Liver (tissue), 10 donors: ENCODE measurements at places on chromosomes 2 and 18. TPM values are rescaled to one million over a fixed set of nuclear protein-coding genes. Genes with fewer than 3 reads are reported as not detected.

The IAH1 gene
- 19.2 TPM for total RNA-seq

The C2orf92 gene
- 8.0 TPM for total RNA-seq

GRCh38 chr2:133417415-133417814 lies 150.8 kb downstream of the NCKAP5 start:
- no peak for DNase-seq

DNA sequence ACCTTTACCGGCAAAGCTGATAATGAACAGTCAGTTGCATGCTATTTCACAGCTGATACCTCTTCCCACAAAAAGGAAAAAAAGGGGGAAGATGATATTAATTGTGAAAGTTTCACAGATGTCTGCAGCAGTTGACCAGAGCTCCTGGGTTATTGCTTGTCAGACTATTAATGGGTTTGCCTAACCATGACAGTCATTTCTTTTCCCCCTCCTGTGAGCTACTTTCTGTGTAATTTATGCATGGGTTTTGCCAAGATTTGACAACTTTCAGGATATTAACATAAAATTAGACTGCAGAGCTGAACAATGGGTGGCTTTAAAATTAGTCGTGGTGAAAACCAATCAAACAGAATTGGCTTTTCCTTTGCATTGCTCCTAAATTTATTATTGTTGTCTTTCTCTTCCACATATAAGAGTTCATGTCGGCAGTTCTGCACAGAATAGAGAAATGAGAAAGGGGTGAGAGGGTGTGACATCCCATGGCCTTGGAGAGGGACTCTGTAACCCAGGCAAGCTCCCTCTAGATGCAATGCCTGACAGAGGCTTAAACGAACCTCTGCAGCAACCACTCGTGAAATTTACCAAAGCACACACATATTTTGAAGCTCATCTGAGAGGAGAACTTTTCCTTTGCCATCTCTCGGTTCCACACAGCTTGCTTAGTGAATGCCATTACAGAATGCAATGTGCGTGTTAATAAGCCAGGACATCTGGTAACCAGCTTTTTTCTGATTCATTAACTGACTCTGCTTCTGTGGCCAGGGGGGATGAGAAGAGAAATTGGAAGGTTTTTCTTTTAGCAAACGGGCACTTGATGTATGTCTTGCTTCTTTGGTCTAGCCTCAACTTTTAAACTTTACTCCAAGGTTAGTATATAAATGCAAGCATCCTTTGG lies 82.2 kb upstream of the ITGA4 start:
- no peak for DNase-seq

- no peak for DNase-seq
These were observed 215.6 kb downstream of the MTX2 start for GRCh38 chr2:176484838-176485237.

The ZRANB3 gene
- total RNA-seq: 7.2 TPM

The ITM2C gene
- 45.2 TPM for total RNA-seq

DNA sequence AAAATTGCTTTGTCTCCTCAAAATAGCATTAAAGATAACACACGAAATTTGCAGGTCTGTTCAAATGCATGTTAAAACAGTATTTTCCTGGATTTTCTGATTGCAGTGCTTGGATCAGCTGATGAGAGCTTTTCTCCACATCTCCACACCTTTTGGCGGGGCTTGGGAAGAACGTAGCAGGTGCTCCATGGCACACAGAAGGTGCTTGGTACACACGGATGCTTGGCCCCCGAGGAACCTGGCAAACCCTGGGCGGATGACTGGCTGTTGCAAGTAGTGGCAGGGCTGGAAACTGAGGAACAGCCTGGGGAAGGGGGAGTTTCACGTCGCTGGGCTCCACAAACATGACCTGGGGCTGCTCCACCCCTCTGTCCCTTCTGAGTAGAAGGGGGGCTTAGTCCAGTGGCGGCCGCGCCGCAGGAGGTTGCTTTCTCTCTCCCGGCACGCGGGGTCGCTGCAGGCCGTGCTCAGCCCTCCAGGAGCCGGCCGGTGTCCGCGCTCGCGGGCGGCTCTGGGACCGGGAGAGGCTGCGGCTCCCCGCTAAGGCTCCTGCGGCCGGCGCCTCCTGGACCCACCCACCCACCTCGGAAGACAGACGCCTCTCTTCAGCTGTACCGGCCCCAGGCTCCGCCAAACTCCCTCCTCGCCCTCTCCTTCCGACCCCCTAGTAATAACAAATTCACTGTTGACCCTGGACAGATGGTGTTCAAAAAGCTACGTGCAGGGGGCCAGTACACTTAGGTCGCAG lies 69.3 kb downstream of the MARCO start:
- peak; percentile 52 for DNase-seq

GRCh38 chr2:54310311-54310710 lies 54.3 kb upstream of the TSPYL6 start:
- DNase-seq: no peak

GRCh38 chr2:161391737-161392506 lies 24.2 kb upstream of the TBR1 start:
- DNase-seq: no peak

DNA sequence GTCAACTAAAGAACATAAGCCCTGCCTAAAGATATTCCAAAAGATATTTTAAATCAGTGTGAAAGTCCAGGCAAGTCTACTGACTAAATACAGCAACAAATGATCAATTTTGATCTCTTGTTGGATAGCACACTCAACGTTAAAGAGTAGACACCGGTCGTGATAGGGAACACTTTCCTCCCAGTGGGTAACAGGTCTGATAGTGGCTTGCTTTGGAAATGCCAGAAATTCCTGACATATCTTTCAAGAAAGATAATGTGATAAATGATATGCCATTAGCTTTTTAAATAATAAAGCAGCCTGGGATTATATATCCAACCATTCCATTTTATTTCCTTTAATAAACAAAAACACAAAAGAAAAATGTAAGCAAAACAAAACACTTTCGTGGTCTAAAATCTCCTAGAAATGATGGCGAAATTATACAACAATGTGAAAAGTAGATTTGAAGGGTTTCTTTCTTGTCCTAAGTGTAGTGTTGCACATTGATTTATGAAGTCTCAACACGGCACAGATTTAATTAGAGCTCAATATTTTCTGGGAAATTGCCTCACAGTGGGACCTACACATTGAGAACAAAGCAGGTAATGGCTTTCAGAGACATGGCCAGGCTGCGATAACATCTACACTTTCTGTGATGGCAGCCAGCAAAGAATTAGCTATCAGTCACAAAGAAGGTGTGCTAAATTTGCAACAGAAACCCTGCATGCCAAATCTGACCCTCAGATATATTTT lies 158.6 kb downstream of the PPP1R1C start:
- DNase-seq: no peak

DNA sequence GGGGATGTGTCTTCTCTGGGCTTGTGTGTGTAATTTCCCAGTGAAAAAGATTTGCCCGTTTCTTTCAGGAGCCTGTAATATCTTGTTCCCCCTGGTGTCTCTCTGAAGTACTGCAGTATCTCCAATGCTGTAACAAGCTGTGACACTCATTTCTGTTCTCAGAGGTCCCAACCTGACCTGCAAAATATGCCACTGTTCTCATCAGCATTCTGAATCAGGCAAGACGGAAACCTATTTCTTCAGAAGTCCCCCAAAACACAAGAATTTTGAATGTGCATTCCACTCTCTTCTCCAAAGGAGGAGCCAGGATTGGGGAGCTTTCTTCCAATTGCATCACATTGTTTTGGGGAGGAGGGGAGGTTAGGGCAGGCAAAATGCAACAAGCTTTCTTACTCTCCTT lies 77.0 kb upstream of the CNGA3 start:
- no peak for DNase-seq

DNA sequence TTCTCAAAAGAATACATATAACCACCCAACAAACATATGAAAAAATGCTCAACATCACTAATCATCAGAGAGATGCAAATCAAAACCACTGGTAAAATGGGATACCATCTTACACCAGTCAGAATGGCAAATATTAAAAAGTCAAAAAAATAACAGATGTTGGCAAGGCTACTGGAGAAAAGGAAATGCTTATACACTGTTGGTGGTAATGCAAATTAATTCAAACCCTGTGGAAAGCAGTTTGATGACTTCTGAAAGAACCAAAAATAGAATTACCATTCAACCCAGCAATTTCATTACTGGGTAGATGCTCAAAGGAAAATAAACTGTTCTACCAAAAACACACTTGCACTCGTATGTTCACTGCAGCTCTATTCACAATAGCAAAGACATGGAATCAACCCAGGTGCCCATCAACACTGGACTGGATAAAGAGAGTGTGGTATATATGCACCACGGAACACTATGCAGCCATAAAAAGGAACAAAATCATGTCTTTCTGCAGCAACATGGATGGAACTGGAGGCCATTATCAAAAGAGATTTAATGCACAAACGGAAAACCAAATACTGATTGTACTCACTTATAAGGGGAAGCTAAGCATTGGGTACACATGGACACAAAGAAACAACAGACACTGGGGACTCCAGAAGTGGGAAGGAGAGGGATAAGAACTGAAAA lies 38.8 kb downstream of the NCKAP1 start:
- DNase-seq: no peak

- no peak for DNase-seq
These were observed 48.5 kb upstream of the KCNH7 start for GRCh38 chr2:162887087-162887486.

DNA sequence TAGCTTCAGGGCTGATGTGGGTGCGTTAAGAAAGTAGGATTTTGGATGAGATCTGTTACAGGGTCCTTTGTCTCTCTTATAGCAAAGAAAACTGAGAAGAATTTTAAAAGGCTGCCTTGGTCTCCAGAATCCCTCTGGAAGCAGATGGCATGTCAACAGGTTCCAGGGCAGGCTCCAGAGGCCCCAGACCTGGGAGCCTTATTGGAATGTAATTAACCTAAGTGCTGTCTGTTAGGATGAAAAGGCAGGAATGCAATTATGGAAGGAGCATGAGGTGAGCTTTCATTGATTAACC lies 97.2 kb upstream of the PKDCC start:
- DNase-seq: no peak

DNA sequence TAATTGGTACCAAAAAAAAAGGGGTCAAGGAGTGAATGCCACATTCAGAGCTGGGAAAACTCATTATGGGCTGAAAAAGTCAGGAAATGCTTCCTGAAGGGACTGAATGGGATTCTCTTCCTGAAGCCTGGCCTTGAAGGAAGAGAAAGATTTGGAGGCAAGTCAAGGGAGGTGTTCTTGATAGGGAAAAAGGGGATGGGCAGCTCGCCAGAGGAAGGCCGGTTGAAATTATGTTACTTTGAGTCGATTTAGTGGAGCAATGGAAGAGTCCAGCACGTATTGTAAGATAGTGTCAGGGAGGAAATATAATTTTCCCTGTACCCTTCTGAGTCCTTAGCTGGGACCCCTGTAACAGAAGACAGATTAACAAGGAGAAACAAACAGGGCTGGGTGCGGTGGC lies 115.3 kb upstream of the STPG4 start:
- DNase-seq: no peak

DNA sequence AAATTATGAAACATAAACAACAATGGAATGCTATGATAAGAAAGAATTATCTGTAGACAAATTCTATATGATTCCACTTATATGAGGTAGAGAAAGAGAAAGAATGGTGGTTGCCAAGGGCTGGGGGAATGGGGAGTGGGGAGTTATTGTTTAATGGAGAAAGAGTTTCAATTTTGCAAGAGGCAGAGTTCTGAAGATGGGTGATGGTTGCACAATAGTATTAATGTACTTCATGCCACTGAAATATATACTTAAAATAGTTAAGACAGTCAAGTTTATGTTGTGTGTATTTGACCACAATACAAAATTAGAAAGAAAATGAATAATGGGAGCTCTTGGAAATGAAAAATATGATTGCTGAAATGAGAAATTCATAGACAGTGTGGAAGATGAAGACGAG lies 22.6 kb upstream of the FAM117B start:
- DNase-seq: no peak

DNA sequence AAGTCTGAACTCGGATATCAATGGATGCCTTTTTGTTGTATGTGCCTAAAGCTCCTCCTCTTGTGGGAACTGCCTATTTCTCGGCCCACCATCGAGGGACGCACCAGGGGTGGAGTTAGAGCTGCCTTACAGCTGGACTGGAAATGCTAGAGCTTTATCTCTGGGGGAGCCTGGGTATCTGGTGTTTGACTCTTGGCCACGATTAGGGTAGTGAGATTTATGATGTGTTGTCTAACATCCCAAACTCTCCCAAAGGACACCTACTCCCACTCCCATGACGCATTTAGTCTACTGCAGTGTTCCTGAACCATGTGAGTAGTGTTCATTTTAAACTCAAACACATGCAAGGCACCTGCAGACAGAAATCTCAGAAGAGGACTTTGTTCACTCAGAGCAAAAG lies 594.8 kb downstream of the METTL4 start:
- DNase-seq: no peak

GRCh38 chr2:181715033-181715630 lies 34.8 kb upstream of the NEUROD1 start:
- DNase-seq: peak; percentile 70

The SERTAD2 gene
- 13.3 TPM for total RNA-seq

DNA sequence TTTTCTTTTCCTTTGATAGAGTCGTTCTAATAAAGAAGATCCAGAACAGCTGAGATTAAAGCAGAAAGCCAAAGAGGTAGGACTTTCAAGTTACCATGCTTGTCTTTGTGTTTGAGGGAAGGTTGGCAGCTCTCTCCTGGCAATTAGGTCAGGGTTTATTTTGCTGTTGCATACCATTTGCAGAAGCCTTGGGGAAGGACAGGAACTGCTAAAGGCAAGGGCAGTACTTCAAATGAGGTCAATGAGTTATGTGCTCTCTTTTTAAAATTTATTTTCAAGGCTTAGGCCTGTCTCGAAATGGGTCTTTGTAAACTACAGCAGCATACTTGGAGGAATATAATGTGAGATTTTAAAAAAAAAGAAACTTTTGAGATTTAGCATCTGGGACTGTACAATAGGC lies 108.9 kb downstream of the TAF4B start:
- no peak for DNase-seq
